ENCODE measurements at places on chromosomes 2 and 18.

DNA sequence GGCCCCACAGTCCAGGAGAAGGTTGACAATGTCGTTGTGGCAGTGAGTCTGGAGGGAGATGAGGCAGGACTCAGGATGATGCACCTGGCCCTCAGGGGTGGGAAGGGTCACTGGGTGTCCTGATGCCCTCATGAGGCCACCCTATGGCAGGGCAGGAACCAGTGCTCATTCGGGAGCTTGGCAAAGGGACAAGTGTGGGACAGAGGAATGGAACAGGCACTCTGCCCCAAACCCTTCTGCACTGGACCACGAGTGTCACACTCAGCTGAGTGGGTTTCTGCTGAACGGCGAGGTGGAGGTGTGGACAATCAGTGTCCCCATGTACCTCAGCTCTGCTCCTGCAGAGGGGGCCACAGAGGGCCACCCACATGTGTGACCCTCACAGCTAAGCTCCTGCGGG lies 32.0 kb downstream of the ANKMY1 start:
- no peak for DNase-seq

DNA sequence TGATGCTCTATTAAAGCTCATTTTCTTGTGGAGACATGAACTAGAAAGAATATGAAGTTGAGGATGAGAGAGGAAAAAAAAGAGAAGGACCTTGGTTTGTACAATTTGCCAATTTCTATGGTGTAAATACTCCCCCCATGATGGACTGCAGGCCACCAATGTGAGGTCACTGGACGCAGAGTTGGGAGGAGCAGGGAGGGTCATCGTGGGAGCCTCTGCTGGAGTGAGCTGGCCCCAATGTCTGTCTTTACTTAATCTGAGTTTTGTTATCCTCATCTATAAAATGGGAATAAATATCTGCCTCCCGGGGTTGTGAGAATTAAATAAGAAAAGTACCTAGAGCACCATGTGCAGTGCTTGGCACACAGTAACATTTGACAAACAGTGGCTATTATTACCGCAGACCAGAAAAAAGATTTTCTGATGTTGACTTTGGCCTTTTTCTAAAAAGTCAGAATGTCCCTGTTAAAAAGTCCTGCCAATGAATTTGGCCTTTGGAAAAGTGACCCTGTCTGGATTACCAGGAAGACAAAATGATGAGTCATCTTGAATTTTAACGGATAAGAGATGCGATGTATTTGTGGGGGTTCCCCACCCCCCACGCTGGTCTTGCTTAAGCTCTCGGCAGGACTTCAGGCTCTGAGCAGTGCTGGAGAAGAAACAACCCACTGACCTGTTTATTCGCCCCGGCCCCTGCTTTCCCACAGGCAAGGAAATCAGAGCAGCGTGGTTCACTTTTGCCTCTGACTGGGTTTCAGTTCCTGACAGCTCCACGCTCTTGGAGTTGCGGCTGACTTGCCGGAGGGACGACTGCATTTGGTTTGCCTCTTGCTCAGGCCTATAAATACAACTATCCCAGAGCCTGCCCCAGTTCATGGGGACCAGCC lies 50.3 kb upstream of the FOSL2 start:
- no peak for DNase-seq

DNA sequence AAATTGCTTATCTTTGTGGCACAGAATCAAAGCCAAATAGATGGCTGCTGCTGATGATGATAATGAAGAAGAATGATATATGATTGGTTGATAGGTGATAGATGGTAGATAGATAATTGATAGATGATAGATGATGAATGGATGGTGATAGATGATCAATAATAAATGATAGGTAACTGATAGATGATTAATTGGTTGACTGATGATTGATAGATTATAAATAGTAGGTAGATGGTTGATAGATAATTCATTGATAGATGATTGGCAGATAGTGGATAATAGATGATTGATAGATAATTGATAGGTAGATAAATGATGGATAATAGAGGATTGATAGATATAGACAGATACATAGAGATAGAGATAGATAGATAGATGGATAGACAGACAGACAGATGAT lies 430.2 kb downstream of the EIPR1 start:
- no peak for DNase-seq

- no peak for DNase-seq
Measured at GRCh38 chr2:63477686-63478085, 110.6 kb downstream of the WDPCP start.

DNA sequence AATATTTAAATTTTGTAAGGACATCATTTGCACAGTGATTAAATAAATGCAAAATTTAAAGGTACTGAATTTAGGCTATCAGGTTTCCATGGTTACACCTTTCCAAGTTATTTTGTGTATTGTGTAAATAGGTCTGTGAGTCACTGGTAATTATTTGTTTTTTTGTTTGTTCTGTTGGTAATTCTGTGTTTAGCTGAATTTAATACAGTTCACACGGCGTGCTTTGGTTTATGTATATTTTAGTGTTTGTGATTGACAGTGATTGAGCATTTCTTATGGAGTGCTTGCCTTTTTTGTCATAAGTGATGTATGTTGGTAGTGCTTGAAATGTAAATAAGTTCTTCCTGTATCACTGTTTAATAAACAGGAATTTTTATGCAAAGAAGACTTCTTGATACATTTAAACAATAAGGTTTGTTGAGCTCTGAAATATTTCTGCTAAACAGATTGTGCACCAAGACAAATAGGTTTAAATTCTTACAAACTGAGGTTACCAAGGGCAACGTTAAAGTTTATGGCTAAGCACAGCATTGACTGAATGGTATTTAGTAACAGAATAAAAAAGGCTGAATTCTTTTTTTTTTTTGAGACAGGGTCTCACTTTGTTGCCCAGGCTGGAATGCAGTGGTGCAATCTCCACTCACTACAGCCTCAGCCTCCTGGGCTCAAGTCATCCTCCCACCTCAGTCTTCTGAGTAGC lies 38.3 kb upstream of the DLX1 start:
- DNase-seq = no peak

- DNase-seq = no peak
Measured at GRCh38 chr18:39724652-39725051, 2159.1 kb upstream of the CELF4 start.

GRCh38 chr18:55444536-55444935 lies 143.5 kb downstream of the TCF4 start:
- no peak for DNase-seq

GRCh38 chr2:119433636-119434327 lies 2.1 kb downstream of the TMEM37 start:
- DNase-seq = no peak

- no peak for DNase-seq
Measured at GRCh38 chr2:85221067-85221691, 88.0 kb downstream of the TCF7L1 start.

DNA sequence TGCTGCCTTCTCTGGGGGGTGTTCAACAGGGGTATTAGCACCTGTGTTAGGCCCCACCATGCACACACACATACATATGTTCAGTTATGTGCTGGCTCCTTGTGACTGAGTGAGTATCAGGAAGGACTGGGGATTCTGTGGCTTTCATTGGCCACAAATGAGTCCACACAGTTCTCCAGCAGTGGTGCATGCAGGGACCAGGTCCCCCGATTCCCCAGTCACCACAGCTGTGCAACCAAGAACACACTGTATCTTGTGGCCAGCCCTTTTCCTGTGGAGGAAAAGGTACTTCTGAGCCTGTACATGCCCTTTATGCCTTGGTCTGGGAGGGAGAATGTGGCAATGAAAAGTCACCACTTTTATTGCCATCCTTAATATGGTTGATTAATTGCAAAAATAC lies 74.9 kb upstream of the KLF7 start:
- DNase-seq = no peak

DNA sequence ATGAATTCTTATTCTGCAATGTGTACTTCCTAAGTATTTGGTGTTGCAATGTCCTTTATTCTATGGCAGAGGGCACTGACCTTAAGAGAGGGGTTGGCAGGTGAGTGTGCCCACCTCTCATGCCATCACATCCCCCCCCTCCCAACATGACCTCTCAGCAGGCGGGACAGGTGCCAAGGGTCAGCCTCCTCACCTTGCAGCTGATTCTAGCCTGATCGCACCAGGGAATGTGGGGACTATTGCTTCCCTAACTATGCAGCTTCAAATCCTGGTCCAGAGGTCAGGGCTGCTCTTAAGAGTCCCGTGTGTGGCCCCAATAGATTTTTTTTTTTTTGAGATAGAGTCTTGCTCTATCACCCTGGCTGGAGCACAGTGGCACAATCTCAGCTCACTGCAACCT lies 9.5 kb downstream of the HJURP start:
- no peak for DNase-seq

GRCh38 chr2:71950256-71951082 lies 197.2 kb downstream of the CYP26B1 start:
- no peak for DNase-seq

DNA sequence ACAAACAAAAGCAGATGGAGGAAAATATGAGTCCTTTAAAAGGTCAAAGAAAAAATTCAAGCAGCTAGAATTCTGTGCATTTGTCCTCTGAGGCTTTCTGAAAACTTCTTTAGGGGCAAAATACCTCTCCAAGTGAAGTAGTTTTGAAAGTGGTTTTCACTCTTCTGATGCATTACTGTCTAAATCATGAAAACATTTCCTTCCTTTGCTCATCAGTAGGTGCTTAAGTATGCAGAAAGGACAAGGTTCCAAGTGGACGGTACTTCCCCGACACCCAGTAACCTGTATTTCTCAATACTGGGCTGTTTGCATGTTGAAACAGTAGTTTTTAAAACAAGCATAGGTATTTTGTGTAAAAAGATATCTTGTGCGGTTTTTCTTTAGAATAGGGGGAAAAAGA lies 189.1 kb upstream of the ERBB4 start:
- no peak for DNase-seq

- DNase-seq = no peak
Measured at GRCh38 chr2:144241801-144242200, 278.1 kb downstream of the ZEB2 start.

DNA sequence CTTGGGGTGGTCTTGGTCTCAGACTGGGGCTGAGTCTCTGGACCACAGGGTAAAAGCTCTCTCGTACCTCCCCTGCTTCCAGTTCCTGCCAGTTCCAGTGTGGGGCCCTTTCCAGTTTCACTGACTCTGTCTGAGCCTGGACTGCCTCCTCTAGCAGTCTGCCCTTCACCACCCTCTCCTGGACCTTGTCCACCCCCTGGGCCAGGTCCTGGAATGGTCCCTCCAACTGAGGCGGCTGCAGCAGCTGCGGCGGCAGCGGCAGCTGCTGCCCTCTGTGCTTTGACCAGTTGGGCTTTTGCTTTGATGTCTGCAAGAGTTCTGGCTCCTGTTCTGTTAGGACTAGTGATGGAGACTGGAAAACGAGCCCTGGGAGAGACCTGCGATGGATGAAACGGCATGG lies 70.7 kb upstream of the DTNB start:
- no peak for DNase-seq

GRCh38 chr18:59488899-59489298 lies 129.8 kb upstream of the LMAN1 start:
- DNase-seq = no peak

DNA sequence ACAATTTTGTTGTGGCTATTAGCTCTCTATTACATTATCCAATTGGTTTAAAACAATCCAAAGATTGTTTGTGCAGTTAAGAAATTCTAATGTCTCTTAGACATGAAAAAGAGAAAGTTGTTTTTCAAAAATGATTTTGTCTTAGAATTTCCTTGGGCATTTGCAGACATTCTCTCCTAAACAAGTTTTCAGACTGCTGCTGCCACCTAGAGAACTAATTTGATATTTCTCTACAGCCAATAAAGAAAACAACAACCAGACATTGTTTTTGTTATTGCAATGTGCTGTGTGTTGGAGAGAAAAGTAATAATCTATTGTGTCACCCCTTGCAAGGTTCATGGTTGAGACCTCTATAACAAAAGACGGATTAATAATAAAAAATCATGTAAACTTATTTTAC lies 119.0 kb upstream of the SYT4 start:
- DNase-seq = peak; percentile 4

DNA sequence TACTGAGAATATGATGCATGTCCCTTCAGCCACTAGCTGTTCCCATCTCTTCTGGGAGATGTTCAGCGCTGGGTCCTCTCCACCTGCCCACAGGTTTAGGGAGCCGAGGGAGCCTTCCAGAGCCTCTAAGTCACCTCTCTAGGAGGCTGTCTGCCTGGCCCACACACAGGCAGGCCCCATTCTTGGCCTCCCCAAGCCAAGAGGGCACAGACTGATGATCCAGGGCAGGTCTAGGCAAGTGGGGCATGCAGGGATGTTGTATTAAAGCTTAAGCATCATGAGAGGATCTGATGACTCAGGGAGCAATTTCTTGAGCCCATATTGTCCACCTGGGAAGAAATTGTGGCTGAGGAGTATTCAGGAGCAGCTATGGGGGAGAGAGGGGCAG lies 19.9 kb downstream of the TMSB10 start:
- DNase-seq = no peak

DNA sequence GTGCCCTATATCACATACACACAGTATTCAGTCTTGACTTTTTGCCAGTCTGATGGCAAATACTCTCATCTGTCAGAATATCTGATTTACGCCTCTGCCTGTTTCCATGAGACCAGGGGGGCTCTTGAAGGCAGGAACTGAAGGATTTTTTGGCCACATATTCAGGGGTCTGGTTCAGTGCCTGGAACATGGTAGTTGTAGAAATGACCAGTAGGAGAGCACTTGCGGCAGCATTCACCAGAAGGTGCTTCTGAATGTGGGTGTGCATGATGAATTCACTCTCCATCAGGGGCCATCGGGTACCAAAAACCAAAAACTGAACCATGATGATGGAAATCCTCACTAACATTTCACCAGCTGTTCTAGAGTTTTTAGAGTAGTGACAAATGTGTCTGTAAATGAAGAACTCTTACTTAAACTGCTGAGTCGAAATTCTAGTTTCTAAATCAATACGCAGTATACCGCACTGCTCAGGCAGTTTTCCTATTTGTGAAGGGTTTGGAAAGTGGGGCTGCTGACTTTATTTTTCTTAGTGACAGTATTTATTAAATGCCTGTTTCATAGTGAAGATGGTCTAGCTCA lies 54.6 kb downstream of the MERTK start:
- DNase-seq = no peak

- DNase-seq = no peak
Measured at GRCh38 chr2:220336771-220337170, 709.3 kb downstream of the SLC4A3 start.

GRCh38 chr2:171523088-171524017 lies 1.1 kb downstream of the CYBRD1 start:
- no peak for DNase-seq
